Coronary artery (tissue), 2 donors: ENCODE measurements at places on chromosomes 6 and 20.

DNA sequence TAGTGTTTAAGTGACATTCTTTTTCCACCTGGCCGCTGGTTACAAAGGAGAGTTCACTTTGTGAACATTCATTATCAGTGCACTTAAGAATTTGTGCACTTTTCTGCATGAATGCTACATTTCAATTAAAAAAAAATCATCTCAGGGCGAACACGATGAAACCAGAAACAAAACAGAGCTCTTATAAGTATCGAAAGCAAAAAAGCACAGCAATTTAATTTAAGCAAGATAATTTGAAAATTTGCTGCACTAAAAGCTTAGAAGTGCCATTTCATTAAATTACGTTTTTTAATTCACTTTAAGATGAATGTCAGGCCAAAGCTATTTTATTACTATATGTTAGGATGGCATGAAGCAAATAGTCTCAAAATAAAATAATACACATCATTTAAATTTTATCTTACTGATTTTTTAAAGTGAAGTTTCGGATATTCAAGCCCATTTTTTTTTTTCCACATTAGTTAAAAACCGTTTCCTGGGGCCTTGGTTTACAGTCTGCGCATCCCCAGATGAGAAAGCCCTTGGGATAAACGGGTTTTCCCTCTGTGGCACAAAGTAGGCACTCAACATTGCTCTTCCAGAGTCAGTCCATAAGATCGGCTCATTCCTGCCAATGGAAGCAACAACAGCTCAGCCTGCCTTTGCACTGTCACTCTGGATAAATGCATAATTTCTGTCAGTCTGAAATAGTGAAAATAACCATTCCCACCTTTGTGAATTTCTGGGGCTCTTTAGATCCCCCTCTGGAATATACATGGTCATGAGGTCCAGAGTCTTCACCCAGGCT lies 80.1 kb downstream of the FYN start:
- no peak for DNase-seq

DNA sequence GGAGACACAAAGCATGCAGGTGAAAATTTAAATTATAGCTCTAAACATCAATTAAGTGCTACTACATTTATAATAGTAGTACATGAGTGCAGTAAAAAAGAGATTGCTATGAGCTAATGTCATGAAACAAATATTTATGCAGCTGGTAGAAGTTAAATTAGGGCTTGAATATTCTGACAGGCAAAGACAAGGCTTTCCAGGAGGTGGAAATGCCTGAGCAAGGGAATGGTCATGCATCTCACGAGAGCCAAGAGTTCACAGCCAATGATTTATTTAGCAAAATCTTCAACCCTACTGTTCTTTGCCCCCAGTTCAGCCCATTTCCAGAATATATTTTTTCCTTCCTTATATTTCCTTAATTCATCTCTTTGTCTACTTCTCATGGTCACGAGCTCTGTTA lies 128.9 kb downstream of the HIVEP2 start:
- DNase-seq, result no peak

GRCh38 chr20:33229843-33230242 lies 6.0 kb upstream of the BPIFA1 start:
- no peak for DNase-seq

- peak; percentile 78 for DNase-seq
Observed at GRCh38 chr20:31894980-31895675, 24.7 kb downstream of the TTLL9 start.

DNA sequence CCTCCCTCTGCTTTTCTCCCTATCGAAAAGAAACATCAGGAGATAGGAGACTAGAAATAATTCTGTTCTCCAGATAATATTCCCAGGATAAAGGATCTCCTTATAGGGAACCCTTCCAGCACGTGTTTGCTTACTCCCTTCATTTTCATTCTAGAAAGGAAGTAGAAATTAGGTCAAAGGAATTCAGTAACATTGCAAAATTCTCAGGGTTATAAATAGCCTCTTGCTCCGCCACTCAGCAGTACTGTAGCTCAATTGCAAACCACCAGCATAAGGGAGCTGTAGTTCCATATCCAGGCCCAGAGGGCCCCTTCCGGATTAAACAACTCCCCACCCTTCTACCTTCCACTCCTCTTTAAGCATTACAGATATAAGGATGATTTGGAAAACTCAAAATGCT lies 6.2 kb downstream of the ELMO2 start:
- DNase-seq, result no peak

DNA sequence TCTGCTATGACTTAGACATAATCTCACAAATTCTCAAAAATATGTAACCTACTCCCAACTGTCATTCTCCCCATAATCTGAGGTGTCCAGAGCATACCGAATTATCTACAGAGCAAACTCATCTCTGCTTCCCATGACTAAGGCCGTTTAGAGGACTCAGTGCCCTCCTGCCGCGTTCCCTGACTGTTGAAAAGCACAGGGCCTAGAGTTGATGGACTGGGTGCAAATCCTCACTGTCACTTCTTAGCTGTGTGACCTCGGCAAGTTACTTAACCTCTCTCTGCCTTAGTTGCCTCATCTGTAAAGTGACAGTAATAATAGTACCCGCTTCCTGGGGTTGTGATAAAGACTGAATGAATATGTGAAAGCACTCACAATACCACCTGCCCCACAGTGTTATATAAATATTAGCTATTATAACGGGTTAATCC lies 4.7 kb upstream of the TUBB2A start:
- no peak for DNase-seq
